ENCODE measurements at places on chromosomes 13 and 19.

GRCh38 chr13:112205990-112206389 lies 139.0 kb downstream of the SOX1 start:
- DNase-seq = no peak

DNA sequence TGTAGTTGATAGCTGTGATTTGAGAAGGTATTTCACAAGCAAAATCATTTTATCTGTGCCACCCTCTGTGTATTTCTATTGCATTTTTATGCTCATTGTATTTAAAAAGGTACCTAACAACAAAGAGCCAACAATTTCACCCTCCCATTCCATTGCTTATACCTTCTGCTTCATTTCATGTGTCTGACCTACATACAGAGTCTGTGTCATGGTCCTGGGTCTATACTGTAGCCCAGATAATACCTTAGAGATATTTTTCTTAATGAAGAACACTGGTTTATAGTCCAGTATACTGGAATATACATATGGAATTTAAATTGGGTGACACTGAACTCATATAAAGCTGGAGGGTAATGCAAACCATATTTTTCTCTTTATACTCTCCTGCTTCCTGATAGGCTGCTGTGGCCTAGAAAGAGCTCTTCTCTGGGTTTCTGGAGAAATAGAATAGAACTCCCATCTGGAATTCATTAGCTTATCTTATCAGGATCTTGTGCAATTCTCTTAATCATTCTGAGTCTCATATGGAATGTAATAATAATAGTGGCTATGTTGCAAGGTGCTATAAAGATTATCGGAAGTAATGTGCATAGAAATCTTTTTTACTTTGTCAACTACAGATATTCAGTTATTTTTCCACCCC lies 31.8 kb upstream of the SPART start:
- no peak for DNase-seq

DNA sequence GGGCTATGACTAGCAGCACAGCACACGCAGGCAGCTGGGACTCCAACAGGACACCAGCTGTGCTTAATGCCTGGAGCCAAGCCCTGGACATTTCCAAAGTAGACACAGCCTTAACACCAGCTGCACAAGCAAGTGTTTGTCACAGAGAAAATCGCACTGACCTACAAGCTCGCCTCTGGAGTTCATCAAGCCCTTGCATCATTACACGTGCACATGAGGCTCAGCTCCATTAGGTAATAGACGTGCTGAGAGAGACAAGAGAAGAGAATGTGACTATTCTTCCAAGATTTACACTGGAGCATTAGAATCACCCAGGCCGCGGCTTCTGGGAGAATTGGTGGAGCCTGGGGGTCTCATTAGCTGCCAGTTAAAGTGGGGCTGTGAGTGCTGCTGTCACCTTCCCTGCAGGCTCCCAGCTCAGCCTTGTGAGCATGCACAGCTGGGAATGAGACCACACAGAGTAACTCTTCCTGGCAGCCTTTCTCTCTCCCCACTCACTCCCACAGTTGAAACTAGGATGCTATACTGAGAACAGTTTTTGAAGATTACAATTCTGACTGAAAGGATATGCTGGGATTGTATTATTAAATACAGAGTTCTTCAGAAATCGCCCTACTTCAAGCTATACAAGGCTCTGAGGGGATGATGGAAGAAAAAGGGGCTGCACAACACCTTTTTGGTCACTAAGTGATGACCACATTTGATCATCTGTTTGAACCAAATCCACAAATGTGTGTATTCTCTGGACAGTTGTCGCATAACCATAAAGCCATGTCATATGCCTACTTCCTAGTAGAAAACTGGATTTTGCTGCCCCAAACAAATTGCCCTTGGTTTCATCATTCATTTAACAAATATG lies 10.5 kb downstream of the STOML3 start:
- no peak for DNase-seq

- DNase-seq = peak; percentile 17
Observed at GRCh38 chr13:56864451-56864850, 276.3 kb upstream of the PRR20A start.

- no peak for DNase-seq
Observed at GRCh38 chr19:4518345-4519171, at the start of gene PLIN4. Gene PLIN4 (minus strand): TSS chr19:4518486. CDS start chr19:4518272, 214 bp downstream.

DNA sequence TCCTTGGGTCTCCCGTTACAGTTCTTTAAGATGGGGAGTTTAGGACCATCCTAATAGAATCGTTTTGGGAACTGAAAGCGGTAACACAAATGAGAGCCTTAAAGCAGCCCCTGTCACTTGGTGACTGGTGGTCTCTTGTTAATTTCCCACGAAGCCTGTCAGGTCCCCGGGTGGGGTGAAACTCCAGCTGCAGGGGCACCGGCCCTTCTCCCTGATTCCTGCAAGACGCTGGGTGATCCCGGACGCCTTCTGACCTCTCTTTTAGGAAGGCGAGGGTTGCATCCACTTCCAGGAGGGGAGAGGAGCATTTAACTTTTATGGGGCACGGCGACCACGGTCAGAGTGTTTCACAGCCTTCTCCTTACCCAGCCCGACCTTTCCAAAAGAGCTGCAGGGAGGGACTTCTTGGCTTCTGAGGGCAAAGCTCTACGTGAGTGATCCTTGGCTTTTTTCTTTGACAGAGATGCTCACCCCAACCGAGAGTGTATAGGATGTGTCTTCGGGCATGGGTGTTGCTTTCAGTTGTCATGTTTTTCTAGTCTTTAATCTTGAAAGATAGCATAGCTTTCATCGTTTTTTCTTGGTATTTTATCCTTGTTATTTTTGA lies 688 bp downstream of the ZNF225 start:
- peak; percentile 10 for DNase-seq

DNA sequence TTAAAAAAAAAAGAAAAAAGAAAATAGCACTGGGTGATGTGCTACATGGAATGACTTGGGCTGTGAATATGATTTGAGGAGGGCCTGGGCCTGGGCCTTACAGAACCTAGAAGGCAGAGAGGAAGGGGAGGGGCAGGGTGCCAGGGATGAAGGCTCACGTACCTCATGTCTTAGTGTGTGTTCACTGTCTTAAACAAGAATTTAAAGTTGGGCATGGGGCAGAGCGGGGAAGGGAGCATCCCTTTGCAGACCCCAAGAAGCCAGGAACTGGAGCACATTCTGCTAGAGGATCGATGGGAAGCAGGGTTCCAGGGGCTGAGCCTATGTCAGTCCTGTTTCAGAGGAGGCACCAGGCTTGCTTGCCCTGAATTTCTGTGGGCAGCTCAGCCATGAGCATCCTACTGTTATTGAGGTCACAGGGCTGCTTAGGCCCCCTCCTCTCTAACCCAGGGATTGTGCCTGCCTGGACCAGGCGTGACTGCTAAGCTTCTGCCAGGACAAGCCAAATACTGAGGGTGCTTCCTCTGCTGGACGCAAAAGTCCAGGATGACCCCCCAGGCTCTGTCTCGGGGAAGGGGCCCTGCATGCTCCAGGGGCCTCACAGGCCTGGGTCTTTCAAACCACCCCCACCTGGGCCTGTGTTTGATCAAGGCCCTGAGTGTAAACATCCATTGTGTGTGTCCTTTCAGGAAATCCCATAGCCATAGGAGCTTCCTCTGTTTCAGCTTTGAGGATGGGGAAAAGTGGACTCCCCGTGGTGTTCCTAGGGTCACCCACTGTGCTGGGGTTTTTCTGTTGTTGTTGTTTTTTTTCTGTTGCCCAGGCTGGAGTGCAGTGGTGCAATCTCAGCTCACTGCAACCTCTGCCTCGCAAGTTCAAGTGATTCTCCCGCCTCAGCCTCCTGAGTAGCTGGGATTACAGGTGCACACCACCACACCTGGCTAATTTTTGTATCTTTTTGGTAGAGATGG lies 4.8 kb downstream of the LSR start:
- DNase-seq = no peak

DNA sequence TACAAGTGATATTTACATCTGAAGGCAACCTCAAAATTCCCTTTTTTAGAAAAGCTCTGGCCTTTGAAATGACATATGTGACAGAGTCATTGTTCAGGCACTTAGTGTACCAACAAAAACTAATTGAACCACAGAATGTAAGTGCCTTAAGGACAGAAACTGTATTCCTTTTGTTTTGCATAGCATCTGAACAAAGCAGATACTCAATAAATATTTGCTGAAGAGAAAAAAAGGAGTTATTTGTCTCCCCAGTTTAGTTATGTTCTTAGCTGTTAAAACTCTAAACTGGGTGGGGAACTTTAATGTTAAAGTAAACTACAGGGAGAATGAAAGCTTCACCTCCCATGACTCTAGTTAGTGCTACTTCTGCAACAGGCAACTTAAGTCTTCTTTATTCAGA lies 56.8 kb upstream of the KLF5 start:
- no peak for DNase-seq

DNA sequence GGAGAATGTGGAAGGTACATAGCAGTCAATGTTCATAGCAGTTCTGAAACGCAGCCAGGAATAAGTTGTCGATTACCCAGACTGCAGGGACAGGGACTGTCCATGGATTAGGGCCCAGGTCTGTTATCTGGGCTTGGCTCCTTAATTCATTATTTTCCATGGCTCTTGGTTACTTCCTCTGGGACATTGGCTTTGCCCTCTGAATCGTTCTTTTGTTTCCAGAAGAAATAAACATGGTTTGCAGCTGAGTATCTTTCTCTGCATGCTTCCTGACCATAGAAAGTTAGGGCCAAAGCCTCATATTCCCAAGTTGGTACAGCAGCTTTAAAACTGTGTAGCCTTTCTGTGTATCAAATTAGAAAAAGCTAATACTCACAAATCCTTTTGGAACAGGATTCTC lies 121.7 kb upstream of the MAB21L1 start:
- no peak for DNase-seq

GRCh38 chr13:60080850-60081249 lies 82.9 kb downstream of the DIAPH3 start:
- no peak for DNase-seq

GRCh38 chr19:47413941-47414340 lies 5.4 kb downstream of the MEIS3 start:
- no peak for DNase-seq

- DNase-seq = no peak
Observed at GRCh38 chr13:19681517-19681916, 48.1 kb downstream of the MPHOSPH8 start.

- DNase-seq = no peak
Observed at GRCh38 chr13:113647351-113648215, 10.4 kb downstream of the ATP4B start.

GRCh38 chr19:15120135-15121026 lies 13.2 kb downstream of the SYDE1 start:
- no peak for DNase-seq
